ENCODE measurements at places on chromosomes 12 and 14.

DNA sequence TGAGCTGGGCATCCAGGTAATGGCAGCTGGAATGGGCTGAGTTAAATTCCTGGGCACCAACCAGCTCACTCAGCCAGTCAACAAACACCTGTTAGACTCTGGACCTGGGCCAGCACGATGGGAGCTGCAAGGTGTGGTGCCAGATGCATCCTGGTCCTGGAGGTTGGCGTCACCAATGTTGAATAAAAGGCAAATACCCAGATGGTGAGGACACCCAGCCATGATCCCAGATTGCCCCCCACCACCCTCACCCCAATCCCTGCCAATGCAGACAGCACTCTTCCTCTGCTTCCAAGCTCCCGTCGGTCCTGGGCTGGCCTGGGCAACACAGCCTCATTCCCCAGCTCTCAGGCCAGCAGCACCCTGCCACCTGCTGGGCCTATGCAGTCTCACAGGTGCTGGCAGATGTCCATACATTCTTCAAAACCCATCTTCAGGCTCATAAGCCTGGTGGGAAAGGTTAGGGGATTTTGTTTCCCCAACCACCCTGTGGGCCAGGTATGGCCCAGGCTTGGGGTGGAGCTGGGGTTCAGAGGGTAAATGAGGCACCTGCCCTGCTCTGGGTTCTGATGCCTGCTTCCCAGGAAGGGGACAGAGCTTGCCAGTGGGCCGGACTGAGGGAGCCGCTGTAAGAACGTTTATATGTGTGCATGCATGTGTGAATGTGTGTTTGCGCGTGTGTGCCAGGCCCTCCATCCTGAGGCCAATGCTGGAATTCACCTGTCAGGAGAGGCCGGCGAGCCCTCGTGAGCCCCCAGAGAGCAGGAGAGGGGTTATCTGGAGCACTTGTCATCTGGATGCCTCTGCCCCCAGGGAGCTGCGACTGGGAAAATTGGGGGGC lies 58.0 kb downstream of the LGMN start:
- DNase-seq: peak; percentile 76

DNA sequence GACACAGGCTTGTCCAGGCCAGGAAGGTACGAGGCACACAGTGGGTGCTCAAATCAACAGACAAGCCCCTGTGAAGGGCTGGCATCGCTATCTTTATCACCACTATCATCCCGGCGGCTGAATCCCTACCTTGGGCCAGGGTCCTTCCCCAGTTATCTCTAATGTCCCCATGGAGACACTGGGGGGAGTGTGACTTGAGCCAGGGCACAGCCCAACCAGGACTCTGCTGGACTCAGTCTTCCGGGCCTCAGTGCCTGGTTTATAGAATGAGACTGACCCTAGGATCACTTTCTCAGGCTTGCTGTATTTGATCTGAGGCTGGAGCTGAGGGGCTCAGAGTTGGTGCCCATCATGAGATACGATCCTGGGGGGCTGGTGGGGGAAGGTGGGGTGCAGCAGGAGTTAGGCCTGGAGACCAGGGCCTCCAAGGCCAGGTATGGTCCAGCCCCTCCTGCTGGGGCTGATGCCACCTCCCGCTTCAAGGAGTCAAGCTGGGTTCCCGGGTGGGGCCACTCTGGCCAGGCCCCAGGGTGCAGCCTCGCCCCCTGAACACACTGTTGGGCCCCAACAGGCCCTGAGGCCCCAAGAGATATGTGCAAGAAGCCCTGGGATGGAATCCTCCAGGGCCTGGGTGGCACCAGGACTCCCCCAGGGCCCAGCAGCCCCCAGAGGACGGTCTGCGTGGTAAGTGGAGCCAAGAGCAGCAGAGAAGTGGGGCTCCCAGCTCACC lies 11.8 kb downstream of the BEGAIN start:
- DNase-seq: no peak

DNA sequence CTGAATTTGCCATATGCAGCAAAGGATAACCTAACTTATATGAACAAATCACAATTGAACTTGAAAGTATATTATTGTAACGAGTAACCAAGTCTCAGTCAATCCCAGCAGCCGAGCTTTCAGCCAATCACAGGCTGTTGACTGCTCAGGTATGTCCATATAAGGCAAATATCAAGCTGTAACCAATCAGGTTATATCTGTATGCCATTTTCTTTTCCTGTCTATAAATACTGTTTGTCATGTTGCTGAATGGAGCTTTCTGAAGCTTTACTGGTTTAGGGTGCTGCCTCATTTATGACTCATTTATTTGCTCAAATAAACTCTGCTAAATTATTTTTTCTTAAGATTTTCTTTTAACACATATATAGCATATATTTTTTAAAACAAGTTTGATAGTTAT lies 1059.5 kb downstream of the GALC start:
- no peak for DNase-seq

- no peak for DNase-seq
These were observed 24.0 kb upstream of the SLC38A1 start for GRCh38 chr12:46292754-46293402.

- DNase-seq: no peak
These were observed 460.8 kb downstream of the BCAT1 start for GRCh38 chr12:24488091-24488596.

- no peak for DNase-seq
These were observed 177.2 kb downstream of the KCNA5 start for GRCh38 chr12:5220835-5221234.

DNA sequence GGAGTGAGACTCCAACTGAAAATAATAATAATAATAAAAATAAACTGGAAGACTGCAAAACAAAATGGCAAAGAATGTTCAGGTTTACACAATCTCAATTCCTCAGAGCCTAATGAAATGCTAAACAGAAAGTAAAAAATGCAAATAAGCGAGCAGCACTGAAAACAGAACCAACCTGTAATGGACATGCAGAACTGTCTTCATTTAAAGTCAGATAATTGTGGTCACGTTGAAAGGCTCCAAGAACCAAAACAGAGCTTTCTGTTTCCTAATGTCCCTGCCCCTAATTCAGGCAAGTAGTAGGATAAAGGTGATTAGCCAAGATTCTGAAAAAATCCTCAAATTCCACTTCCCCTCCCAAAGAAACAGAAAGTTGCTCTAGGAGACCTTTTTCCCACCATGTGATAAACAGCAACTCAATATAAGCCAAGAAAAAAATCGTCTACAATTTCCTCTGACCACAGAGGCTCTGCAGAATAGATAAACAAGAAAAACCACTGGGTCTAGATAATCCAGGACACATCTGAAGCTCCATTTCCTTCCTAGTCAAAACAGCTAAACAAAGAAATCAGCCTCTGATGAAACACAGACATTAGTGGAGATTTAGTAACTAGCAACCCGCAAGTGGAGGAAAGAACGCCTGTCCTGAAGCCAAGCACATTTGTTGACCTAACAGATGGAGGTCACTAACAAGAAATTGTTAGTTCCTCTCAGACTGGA lies 3.0 kb downstream of the MIS18BP1 start:
- no peak for DNase-seq

DNA sequence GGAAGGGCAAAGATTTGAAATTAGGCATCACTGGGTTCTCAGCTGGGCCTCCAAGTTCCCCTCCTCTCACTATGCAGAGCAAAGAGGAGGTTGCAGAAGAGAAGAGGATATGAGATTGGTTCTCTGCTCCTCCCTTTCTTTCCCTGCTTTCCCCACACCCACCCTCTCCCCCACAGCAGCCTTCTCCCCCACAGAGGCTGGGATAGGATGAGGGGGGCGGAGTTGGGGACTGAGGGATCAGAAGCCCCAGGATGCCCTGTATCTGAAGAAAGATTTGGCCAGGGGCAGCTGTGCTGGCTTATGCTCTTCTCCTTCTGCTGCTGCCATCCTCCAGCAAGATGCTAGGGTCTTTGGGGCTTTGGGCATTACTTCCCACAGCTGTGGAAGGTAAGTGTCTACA lies at the start of gene AMHR2:
Gene AMHR2 (plus strand): TSS at position 259 of the 400 bp plus-strand sequence. CDS start 80 bp downstream, at position 339.
- no peak for DNase-seq
